LNCaP clone FGC (cell line): ENCODE measurements at places on chromosomes 2 and 18.

DNA sequence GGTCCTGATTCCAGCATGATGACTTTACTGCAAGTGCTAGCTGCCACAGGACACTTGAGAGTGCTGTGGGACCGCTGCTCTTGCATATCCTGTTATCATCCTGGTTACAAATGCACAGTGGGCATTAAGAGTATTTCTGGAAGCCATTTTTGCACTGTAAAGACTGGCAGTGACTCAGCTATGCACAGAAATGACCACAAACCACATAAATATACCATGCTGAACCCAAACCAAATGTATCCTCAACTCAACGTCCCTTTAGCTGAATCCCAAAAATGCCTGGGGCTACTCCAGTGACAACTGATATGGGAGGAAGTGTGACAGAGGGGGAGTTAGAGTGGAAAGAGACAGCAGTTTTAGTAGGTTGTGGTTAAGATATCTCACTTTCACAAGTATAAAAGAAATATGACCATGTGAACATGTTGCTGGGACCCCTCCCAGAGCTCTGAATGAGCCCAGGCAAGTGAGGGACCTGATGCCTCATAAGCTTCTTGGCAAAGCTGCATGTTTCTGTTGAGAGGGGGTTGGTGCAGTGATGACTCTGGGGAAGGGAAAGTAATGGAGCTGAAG, 37.3 kb downstream of the RHBDD1 start:
- DNase-seq = no peak

- DNase-seq = no peak
These were observed 1.0 kb downstream of the VSNL1 start for GRCh38 chr2:17541531-17541950.

DNA sequence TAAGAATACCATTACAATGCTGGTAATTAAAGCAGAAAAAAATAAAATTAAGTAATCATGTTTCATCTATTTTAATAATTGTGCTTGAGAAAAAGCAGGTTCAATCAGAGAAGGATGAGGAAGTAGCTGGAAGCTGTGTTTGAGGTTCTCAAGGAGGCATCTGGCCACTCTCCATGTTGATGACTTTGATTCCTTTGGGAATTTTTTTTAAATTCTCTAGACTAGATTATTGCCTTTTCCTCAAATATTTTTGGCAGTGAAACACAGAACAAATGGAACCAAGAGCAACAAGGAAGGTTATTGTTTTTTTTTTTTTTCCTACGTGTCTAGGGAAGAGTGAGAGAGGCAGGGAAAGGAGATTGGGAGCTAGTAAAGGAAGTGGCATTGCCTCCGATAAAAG, 99.9 kb upstream of the NRP2 start:
- DNase-seq = no peak

DNA sequence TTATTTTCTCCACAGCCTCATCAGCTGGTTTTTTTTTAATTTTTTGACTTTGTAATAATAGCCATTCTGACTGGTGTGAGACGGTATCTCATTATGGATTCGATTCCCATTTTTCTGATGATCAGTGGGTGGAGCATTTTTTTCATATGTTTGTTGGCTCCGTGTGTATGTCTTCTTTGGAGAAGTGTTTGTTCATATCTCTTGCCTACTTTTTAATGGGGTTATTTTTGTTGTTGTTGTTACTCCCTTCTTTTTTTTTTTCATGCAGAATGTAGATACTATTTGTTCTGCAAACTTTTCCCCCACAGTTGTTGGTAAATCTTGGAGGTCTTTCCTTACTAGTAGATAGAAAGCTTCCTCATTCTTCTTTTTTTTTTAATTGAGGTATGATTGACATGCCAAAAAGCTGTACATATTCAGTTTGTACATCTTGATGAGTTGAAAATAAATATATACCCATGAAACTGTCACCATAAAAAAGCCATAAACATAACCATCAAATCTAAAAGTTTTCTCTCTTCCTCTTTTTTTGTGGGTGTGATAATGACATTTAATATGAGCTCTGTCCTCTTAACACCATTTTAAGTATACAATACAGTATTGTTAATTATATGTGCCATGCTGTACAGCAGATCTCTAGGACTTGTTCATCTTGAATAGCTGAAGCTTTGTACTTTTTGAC, 21.8 kb upstream of the NT5DC4 start:
- DNase-seq = no peak

DNA sequence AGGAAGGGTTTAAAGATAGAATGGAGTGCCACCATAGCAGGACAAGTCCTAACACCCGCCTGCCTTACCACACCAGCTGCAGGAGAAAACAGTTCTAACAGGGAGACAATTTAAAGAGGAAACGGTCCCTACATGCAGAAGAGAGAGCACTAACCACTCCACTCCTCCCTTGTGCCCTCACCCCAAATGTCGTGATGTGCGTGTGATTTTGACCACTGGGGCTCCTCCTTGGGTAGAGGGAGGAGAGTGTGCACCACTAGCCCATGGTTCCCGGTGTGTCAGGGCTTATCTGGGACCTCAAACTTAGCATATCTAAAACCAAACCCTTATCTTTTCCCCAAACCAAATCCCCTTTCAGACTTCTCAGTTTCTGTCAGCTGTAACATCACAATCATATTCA, 105.5 kb upstream of the CCDC68 start:
- DNase-seq = no peak

DNA sequence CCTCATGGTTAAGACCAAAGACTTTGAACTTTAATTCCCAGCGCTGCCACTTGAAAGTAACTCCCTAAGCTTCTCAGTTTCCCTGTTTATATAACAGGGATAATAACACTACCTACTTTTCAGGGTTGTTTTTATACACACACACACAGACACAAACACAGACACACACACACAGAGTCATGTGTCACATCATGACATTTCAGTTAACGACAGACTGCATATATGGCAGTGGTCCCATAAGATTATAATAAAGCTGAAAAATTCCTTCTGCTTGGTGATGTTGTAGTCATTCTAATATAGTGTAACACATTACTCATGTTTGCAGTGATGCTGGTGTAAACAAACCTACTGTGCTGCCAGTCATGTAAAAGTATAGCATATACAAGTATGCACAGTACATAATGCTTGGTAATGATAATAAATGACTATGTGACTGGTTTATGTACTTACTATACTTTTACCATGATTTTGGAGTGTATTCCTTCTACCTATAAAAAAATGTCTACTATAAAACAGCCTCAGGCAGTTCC, 89.2 kb upstream of the ITGA4 start:
- DNase-seq = no peak

DNA sequence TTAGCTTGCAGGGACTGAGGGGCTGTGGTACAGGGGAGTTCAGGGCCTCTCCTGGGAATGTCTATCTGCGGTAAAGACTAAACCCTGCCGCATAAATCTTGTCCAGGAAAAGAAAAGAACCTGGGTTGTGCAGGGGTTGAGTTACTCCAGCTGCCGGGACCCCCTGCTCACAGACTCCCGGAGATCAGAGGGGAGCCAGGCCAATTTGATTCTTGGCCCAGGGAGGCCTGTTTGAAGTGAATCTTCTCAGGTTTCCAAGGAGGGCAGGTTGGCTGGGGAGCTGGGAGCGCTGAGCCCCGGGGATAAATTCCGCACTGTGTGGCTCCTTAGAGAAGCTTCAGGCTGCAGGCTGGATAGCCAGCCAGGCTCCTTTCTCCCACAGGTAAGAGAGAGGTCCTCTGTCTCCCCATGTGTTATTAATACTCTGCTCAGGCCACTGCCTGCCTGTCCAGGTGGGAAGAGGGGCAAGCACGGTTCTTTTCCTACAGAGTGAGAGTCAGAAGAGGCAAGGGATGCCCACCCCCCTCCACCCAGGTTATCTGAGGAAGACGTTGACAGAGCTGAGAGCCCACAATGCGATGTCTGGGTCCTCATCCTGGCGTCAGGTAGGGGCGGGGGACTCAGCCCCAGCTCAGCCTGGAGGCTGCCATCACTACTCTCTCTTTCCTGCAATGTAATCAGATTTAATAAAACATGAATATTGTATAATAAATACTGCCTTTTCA, 82.7 kb downstream of the LONRF2 start:
- DNase-seq = no peak

GRCh38 chr2:116820986-116821385, 993.5 kb upstream of the DDX18 start:
- no peak for DNase-seq

GRCh38 chr2:3488061-3488531, 31.2 kb downstream of the ADI1 start:
- DNase-seq = no peak

GRCh38 chr2:3823748-3824147, 120.4 kb downstream of the DCDC2C start:
- peak; percentile 98 for DNase-seq
